Urinary bladder (tissue), 4 donors: ENCODE measurements at places on chromosomes 7 and 10. TPM values are rescaled to one million over a fixed set of nuclear protein-coding genes. Genes with fewer than 3 reads are reported as not detected.
A peak's percentile ranks its signal among the peaks of the same experiment; 100 is the strongest.

The PODXL gene
- 30.8 TPM for polyA plus RNA-seq

The COL28A1 gene
- polyA plus RNA-seq, result 5.3 TPM

The MBL2 gene
- 0.05 TPM for polyA plus RNA-seq

The TMEM229A gene
- 0.73 TPM for polyA plus RNA-seq

The ACSL5 gene
- polyA plus RNA-seq, result 20.2 TPM

The VAX1 gene
- polyA plus RNA-seq, result not detected

GRCh38 chr7:151469281-151469680 is 29.3 kb upstream of the CRYGN start:
- no peak for DNase-seq

GRCh38 chr10:69628891-69629290 is 1.2 kb upstream of the FAM241B start:
- no peak for DNase-seq

- no peak for DNase-seq
Observed at GRCh38 chr10:77756319-77757232, 119.0 kb upstream of the KCNMA1 start.

GRCh38 chr7:4798706-4799235 is 23.3 kb downstream of the AP5Z1 start:
- DNase-seq, result no peak

DNA sequence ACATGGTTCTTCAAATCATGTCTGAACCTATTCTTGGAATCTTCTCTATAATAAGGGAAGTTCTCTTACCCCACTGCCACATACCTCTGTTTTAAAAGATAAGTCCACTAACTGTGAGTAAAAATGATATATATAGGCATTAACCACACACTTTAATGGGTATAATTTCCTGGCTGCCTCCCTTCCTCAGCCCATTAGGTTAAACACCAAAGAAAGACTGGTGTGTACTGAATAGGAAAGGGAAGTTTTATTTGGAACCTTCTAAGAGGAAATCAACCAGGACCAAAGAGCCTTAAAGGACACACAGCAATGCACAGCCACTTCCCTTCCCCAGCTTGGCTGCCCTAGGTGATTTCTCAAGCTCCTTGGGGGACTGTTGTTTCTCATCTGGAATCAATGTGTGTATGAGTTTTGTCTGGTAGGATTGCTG is 5.0 kb upstream of the WBP1L start:
- DNase-seq, result no peak

DNA sequence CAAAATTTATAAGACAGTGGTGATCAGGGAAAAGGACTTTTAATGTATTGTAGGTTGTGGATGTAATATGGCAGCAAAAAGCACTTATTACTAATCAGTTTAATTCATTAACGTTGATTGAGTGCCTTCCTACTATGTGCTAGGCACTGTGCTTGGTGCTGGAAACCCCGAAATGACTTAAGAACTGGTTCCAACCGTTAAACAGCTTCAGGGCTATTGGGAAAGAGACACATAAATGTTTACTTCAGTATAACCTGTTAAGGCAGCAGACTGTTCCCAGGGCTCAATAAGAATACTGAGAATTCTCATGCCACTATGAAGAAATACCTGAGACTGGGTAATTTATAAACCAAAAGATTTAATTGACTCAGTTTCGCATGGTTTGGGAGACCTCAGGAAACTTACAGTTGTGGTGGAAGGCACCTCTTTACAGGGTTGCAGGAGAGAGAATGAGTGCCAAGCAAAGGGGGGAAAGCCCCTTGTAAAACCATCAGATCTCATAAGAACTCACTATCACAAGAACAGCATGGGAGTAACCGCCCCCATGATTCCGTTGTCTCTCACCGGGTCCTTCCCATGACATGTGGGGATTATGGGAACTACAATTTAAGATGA is 1.1 kb upstream of the SLC25A13 start:
- DNase-seq, result no peak

GRCh38 chr7:55108401-55108800 is 89.6 kb downstream of the EGFR start:
- no peak for DNase-seq

- DNase-seq, result no peak
Observed at GRCh38 chr7:35255443-35256255, 1.7 kb upstream of the TBX20 start.

DNA sequence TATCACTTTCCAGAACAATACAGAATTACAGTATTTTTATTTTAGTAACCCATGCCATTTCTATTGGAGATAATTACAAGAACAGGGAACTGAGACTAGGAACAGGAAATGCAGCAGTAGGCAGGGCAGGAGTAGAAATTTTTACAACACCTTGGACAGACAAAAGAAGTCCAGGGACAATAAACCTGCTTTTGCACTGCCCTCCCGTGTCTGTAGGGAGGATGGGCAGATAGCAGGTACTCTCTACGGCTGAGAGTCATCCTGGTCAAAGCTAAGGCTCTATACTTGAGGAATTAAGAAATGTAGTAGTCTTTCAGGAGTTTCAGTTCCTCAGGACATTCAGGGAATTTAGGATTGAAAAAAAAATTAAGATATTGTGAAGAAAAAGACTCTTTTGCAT is 63.4 kb downstream of the VAX1 start:
- no peak for DNase-seq

DNA sequence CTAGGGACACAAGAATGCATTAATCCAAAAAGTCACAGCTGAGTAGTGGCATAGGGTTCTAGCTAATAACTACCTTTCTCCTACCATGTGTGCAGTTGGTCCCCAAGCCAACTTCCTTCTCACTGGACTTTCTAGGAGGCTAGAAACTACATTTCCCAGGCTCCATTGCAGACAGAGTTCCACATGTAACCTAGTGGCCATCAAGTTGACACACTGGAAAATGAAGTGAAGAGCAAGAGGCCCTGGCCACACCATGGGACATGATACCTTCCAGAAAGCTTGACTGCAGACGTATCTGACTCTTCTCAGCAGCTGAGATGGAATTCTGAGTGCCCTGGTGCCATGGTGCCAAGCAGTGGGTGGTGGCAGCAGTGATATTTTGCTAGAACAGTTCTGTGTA is 49.8 kb upstream of the TMEM273 start:
- DNase-seq, result no peak

DNA sequence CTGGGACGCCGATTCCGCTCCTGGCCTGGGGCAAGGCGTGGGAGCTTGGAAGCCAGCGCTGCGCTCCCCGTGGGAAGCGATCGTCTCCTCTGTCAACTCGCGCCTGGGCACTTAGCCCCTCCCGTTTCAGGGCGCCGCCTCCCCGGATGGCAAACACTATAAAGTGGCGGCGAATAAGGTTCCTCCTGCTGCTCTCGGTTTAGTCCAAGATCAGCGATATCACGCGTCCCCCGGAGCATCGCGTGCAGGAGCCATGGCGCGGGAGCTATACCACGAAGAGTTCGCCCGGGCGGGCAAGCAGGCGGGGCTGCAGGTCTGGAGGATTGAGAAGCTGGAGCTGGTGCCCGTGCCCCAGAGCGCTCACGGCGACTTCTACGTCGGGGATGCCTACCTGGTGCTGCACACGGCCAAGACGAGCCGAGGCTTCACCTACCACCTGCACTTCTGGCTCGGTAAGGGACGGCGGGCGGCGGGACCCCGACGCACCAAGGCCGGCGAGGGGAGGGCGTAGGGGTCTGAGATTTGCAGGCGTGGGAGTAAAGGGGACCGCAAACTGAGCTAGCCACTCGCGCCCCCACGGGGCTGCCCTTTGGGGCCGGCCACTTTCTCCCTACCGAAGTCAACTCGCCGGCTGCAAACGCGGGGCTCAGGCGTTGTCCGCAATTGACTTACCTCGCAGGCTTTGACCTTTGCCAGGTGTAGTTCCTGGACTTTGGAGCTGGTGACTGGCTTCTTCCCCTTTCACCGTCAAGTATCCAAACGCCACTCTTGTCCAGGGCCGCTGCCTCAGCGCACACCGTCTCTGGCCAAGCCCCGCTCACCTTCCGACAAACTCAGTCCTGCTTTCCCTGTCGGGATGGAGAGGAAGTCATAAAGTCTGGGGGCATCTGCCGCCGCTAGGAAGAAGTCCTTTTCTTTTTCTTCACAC is at the start of gene SCIN:
Gene SCIN, plus strand, starts transcription at position 187 of the 928 bp plus-strand sequence. Its CDS starts 67 bp downstream, at position 254.
- DNase-seq, result no peak

DNA sequence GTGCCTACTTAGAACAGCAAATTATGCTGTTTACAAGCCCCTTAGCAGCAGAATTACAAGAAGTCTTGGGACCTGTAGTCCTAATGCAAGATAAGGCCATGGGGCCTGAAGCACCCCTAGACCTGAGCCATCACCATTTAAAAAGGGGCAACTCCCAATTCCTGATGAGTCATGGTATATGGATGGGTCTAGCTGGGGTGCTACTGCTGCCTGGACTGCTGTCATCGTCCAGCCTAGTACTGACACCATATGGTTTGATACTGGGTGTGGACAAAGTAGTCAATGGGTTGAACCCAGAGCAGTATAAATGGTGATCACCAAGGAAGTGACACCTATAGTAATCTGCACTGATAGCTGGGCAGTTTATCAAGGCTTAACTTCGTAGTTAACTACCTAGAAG is 450.0 kb downstream of the IPMK start:
- no peak for DNase-seq

DNA sequence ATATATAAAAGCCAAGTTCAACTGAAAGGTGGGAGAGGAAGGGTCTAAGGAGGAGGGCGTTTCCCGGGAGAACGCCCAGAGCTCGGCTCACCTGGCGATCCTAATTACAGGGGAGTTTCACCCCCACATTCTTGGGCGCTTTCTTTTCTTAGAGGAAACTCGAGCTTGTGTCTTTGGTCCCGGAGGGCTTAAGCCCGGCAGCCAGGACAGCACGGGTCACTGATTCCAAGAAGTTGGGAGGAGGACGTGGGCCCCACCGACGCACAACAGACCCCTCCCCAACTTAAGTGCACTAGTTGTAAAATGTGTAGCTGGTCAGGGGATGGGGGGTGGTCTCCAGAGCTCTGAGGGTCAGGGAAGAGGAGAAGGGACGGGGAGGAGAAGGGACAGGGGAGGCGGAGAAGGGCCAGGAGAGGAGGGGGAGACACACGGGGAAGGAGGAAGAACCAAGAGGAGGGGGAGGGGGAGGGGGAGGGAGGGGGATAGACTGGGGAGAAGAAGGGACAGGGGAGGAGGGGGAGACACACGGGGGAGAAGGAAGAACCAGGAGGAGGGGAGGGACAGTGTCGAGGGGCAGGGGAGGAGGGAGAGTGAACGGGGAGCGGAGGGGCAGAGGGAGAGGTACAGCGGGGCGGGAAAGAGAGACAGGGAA is 874 bp downstream of the BAIAP2L1 start:
- DNase-seq, result no peak

GRCh38 chr10:47339186-47339735 is 8.9 kb upstream of the RBP3 start:
- no peak for DNase-seq

DNA sequence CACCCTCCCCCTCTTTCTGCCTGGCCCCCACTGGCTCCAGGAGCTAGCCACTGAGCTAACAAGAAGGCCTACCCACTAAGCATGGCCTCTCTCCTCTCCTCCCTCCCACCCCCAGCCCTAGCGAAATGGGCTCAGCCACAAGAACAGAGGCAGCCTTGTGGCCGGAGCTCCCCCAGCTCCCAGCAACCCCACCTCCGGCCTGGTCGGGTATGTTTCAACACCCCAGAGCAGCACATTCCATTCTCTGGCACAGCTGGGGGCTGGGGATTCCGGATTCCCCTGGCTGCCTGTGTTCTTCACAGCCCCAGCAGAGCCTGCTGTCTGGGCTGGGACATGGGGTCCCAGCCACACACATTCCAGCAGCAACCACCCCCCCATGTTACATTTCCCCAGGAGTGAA is 9.0 kb downstream of the SFRP5 start:
- no peak for DNase-seq

- no peak for DNase-seq
Observed at GRCh38 chr10:22491931-22492615, 146.8 kb downstream of the SPAG6 start.

GRCh38 chr10:96863922-96864543 is 31.9 kb downstream of the LCOR start:
- DNase-seq, result peak; percentile 23

- no peak for DNase-seq
Observed at GRCh38 chr7:37028909-37029440, 304.7 kb upstream of the AOAH start.

- no peak for DNase-seq
Observed at GRCh38 chr10:23343591-23344240, 881 bp downstream of the C10orf67 start.

DNA sequence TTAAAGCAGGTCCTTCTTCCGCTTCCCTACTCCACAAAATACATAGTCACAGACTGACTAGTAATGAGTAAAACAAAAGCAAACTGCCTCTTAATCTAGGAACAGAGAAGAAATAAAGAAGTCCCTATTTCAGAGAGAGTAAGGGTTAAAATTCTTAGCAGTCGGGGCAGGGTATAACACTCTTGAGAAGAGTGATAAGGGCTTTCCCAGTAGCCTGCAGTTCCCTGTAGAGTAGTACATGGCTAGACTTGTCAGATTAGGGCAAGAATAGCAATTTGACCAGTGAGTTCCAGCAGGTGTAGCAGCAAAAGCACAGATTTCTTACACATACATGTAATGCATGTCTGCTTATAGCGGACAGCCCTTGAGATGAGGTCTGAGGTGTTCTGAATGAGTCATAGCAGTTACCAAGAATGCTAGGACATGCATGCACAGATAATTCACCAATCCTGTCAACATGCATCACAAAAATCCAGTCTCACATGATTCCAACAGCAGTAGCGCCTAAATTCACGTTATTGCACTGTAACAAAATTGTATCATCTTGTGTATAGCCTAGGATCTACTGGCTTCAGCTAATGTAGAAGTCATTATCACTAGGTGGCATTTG is 40.7 kb downstream of the BTRC start:
- DNase-seq, result no peak

GRCh38 chr10:36110097-36110496 is 468.0 kb upstream of the FZD8 start:
- no peak for DNase-seq

DNA sequence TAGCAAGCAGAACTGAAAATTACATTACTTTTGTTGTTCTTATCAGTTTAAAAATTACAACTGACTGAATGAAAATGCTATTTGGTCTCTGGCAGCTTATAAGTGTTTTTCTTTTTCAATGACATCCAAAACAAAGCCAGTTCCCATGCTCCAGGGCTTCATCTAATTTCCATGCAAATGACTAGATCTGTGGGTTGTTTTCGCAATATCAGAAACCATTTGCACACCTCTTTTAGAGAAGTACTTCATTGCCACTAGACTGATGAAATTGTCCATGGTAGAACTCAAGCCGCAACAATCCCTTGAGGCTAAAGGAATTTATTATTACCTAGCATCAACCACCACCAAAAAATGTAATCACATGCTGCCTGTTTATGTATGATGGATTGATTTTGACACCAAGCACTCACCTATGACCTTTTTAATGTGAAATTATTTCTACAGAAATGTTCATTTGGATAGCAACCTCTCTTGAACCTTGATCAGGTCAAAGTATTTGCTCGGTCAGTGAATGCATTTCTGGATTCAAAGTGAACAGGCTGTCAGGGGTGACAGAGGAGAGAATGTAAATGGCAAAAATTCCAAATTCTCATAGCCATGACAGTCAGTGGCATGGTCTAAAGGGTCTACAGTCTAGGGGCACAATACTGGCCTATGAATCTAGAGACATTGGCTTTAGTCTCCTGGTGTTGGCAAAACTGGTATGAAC is 769.3 kb downstream of the SORCS1 start:
- no peak for DNase-seq

- no peak for DNase-seq
Observed at GRCh38 chr7:28687537-28687936, 270.6 kb downstream of the TRIL start.
